Activated naive CD4-positive, alpha-beta T cell (primary cell): ENCODE measurements at places on chromosomes 1 and 21.

- DNase-seq = no peak
These were observed 13.8 kb upstream of the SLC6A9 start for GRCh38 chr1:44045064-44045463.

- no peak for DNase-seq
These were observed 40.0 kb upstream of the CTPS1 start for GRCh38 chr1:40939320-40940059.

GRCh38 chr1:182996816-182997215 lies 26.4 kb upstream of the LAMC1 start:
- DNase-seq = no peak

DNA sequence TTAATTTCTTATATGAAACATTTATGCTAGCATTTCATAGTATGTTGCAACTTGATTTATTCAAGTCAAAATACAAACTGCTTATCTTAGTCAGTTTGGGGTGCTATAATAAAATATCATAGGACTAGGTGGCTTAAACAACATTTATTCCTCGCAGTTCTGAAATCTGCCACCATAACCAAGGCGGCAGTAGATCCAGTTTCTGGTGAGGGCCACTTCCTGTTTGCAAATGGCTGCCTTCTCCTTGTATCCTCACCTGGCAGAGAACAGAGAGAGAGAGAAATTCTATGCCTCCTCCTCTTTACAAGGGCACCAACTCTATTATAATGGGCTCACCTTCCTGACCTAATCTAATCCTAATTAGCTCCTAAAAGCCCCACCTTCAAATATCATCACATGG lies 76.1 kb upstream of the RGS2 start:
- DNase-seq = no peak

GRCh38 chr1:13820055-13820454 lies 120.1 kb downstream of the PRDM2 start:
- DNase-seq = no peak

DNA sequence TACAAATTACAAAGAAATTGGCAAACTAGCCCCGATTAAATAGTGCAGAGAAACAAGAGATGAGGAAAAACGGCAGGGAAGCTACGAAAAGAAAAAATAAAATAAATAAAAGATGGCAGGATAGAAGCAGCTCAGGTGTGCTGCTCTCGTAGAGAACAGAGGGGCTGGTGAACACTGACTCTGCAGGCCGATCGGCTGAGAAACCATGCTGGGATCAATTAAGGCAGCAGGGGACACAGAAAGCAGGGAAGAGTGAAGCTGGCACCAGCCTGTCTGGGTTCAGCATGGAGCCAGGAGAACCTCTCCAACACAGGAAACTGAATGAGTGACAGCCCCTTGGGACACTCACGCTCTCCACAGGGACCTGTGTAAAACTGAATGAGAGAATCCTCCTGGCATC lies 39.5 kb upstream of the TMPRSS15 start:
- no peak for DNase-seq

DNA sequence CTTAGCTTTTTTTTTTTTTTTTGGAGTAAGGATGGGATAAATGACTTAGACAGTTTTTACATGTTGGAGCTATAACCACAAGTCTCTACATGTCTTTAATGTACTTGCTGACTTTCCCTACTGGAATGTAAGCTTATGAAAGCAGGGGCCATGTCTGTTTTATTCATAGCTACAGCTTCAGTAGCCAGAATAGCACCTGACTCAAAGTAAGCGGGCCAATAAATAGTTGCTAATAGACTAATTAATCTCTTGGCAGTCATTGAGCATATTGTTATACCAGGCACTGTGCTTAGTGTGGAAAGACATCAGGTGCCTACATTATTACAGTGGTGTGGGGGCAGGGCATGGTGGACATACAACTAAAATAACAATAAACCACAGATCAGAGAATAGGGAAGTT lies 84.4 kb upstream of the HOOK1 start:
- DNase-seq = no peak

- no peak for DNase-seq
These were observed 43.0 kb downstream of the NKAIN1 start for GRCh38 chr1:31196685-31197084.

DNA sequence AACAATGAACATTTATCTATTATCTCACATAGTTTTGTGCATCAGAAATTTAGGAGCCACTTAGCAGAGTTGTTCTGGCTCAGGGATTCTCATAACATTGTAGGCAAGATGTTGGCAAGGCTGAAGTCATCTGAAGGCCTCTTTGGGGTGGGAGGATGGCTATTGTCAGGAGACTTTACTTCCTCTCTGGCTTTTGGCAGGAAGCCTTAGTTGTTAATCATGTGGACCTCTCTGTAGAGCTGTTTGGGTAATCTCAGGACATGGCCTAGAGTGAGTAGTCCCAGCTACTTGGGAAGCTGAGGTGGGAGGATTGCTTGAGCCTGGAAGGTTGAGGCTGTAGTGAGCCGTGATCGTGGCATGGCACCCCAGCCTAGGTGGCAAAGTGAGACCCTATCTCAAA lies 40.2 kb downstream of the RASAL2 start:
- no peak for DNase-seq

DNA sequence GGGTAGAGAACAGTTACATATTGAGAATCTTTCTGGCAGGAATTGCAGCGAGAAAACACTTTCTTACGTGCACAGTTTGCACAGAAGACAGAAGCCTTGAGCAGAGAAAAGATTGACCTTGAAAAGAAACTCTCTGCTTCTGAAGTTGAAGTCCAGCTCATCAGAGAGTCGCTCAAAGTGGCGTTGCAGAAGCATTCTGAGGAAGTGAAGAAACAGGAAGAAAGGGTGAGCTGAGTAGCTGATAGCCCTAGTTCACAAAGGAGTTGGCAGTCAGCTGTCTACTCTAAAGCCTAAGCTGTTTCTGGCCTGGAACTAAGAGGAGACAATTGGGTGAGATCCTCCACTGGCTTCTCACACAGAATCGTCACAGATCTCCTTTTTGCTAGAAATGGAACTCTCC lies 20.3 kb upstream of the SH3BGRL3 start:
- no peak for DNase-seq

- no peak for DNase-seq
These were observed 6.0 kb downstream of the HUNK start for GRCh38 chr21:31878831-31879230.

GRCh38 chr1:219666242-219666641 lies 53.3 kb upstream of the ZC3H11B start:
- DNase-seq = no peak

GRCh38 chr1:230879778-230880177 lies 11.5 kb upstream of the C1orf198 start:
- no peak for DNase-seq

GRCh38 chr1:32894019-32894600 lies 7.1 kb downstream of the TMEM54 start:
- DNase-seq = no peak

- DNase-seq = no peak
These were observed 608 bp downstream of the PEF1 start for GRCh38 chr1:31643976-31644559.

DNA sequence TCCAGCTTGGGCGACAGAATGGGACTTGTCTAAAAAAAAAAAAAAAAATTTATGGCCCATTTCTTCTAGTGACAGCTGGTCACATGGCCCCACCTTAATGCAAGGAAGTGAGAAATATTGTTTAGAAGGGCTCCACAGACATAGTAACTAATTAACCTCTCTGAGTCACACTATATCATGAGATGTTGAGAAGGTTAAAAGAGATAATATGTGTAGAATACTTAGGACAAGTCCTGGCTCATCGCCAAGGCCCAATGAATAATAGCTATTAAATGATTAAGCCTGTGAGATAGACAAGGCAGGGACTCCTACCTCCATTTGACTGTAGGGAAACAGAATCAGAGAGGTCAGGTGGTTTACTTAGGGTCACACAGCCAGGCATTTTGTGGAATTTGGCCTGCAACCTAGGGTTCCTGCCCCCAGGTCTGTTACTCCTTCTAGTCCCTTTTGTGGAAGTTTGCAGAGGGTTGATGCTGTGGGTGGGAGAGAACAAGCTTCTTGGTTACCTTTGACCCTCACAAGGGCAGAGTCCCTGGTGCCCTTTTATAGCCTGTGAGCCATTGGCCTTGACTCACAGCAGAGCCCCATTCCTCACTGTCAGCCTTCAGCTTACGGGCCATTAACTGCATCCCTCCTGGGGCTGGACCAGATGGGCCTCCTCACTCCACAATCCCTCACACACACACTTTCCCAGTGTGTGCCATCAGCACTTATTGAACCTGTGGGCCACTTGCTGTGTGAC lies 48.5 kb downstream of the OPRD1 start:
- DNase-seq = no peak

DNA sequence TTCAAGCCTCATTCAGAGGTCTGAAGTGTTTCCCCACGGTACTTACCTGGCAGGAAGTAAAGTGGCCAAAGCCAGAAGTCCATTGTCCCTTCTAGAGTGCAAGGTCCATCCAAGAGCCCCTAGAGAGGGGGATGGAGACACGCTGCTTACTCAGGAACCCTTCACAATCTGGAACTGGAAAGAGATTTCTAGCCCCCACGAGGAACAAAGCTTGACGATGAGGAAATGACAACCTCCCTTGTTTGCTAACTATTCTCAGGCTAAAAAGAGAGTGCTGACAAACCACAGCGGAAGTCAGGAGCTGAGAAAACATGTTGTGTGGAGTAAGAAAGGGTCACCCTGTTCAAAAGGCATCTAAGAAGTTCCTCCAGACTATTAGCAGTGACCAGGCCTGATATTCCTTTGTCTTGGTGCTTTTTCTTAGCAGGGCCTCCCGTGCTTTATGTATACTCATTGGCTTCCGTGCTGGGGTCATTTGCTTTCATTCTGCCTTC lies at the start of gene FCMR:
FCMR (minus strand) TSS at position 170 of the 494 bp plus-strand sequence; CDS start at position 83, 87 bp downstream.
- DNase-seq = no peak

DNA sequence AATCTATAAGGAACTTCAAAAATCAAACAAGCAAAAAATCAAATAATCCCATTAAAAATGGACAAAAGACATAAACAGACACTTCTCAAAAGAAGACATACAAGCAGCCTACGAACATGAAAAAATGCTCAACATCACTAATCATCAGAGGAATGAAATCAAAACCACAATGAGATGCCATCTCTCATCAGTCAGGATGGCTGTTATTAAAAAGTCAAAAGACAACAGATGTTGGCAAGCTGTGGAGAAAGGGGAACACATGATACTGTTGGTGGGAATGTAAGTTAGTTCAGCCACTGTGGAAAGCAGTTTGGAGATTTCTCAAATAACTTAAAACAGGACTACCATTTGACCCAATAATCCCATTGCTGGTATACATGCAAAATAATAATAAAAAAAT lies 226.4 kb downstream of the S1PR1 start:
- DNase-seq = no peak
